Urinary bladder (tissue), 4 donors: ENCODE measurements at places on chromosomes 11 and 22.

DNA sequence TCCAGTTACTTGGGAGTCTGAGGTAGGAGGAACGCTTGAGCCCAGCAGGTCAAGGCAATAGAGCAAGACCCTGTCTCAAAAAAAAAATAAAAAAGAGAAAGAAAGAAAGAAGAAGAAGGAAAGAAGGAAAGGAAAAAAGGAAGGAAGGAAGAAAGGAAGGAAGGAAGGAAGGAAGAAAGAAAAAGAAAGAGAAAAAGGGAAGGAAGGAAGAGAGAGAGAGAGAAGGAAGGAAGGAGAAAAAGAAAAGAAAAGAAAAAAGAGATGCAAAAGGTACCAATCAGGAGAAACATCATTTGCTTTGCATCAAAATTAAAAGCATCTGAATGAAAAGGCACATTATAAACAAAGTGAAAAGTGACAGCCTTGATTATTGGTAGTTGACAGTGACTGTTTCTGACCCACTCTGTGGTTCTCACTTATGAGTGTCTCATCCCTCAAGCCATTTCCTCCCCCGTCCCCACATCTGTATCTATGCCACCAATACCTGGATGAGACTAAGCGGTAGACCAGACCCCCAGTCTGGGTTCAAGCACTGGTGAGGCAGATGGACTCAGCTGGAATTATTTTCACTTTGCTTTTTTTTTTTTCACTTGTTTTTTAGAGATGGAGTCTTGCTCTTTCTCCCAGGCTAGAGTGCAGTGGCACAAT lies 33.0 kb upstream of the XBP1 start:
- DNase-seq, result no peak

DNA sequence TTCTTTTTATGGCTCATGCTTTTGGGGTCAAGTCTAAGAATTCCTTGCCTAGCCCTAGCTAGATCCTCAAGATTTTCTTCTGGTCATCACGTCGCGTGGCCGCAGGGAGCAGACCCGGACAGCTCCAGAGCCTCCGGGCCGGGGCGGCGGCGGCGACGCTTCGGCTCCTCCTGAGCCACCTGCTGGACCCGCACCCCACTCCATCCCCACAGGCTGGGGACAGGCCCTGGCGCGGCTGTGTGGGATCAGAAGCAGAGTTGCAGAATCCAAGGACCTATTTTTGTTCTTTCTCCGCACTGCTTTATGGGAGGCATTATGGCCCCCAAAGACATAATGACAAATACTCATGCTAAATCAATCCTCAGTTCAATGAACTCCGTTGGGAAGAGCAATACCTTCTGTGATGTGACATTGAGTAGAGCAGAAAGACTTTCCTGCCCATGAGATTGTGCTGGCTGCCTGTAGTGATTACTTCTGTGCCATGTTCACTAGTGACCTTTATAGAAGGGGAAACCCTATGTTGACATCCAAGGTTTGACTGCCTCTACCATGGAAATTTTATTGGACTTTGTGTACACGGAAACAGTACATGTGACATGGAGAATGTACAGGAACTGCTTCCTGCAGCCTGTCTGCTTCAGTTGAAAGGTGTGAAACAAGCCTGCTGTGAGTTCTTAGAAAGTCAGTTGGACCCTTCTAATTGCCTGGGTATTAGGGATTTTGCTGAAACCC lies 12.4 kb upstream of the SCARF2 start:
- DNase-seq, result no peak

DNA sequence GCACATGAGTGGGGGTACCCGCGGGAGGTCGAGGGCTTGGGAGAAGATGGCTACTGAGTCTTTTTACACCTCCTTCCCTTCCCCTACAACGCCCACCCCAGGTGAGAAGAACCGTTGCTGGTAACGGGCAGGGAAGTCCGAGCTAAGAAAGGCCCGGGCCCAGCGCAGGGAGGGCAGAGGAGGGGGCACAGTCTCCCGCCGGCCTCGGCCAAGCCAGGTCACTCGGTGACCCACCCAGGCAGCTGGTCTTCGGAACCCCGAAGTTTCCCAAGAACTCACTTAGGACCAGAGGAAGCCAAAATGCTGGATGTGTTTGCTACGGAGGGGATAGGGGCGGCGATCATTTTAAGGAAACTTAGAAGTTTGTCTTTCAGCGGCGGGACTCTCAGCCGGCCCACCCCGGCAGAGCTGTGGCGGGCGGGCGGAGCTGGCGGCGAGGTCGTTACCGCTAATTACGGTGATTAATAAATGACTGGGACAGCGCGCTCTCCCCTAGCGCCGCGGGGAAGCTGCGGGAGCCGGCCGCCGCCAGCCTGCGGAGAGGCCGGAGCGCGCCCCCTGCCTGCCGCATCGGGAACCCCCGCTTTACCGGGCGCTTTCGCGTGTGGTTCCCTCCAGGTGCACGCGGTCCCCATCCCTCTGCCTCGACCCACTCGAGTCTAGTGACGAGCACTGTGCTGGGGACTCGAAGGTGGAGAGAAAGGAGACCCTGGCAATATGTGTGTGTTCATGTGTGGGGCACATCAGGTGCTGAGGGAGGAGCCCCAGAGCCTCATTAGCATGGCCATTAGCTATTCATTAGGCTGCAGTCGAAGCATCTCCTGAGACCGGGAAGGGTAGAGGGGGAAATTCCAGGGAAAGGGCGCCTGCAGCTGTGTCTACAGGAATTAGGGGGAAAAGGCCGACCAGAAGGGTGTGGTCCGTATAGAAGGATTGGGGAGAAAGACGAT lies 945 bp downstream of the ROBO3 start:
- no peak for DNase-seq

DNA sequence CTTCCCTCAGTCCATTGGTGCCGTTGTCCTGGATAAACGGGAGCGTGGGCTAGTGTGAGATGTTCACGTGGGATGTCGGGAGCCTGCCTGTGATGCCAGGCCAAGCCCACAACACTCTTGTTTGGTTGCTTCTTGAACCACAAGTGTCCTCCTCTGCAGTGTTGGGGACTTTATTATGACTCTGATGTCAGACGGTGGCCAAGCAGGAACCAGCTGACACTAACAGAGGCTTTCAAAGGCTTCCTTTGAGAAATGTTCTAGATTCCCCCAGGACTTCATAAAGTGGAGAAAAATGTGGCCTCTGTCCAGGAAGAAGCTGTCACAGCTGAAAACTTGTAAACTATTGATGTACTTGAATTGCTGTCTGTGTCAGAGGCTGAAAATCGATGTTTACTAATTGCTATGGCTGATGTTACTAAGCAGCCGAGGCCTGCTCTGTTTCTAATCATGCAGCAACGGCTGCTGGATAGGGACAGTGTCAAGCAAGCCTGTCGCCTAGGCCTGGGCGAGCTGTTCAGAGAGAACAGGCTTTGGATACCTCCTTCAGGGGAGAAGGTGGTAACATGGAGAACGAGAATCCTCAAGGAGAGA lies 131.7 kb downstream of the TBC1D22A start:
- DNase-seq, result no peak

- DNase-seq, result no peak
Measured at GRCh38 chr11:102186551-102187191, 76.4 kb downstream of the YAP1 start.

- DNase-seq, result no peak
Measured at GRCh38 chr11:475941-476340, 25.9 kb downstream of the PTDSS2 start.

GRCh38 chr11:41382927-41383326 lies 76.5 kb downstream of the LRRC4C start:
- DNase-seq, result no peak

DNA sequence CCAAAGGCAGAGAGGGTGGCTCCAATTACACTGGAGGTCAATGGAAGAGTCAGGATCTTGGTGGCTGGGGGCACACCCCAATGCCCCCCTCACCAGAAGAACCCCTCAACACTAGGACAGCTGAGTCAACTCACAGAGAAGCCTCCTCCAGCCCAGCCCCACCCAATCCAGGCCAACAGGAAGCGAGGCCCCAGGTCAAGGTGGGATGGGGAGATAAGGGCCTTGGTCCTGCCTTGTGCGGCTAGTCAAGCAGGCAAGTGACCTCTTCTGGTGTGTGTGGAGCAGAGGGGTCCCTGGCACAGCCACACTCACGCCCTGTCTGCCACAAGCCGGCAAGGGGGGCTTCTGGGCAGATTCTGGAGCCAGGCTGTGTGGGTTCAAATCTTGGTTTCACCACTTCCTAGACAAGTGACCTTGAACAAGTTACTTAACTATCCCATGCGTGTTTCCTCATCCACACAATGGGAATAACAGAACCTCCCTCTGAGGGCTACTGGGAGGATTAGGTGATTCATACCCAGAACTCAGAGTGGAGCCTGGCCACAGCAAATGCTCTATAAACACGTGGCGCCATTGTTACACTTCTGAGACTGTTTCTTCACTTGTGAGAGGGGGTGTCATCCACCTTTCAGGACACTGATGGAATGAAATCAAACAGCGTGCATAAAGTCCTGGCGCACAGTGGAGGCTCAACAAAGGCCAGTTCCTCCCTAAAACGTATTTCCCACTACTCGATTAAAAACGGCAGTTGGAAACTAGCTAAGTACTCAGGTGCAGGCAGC lies 3.2 kb downstream of the TTLL12 start:
- DNase-seq, result no peak

GRCh38 chr11:12640355-12640754 lies 33.9 kb upstream of the TEAD1 start:
- no peak for DNase-seq

DNA sequence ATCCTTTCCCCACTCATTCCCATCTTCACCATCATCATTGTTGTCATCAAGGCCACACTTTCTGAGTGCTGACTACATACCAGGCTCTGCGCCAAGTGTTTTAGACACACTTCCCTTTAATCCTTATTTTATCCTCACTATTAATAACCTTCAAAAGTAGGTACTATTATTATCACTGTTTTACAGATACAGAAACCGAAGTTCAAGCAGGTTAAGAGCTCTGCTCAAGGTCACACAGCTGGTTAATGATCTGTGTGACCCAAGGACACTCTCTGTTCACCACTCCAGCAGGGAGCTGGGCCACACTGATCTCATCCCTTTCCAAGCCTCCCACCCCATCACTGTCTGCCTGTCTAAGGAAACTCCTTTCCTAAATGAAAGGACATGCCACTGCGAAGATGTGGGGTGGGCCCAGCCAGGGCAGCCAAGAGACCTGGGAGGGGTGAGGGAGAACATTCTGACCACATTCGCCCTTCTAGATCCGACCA lies 17.2 kb upstream of the TSKU start:
- no peak for DNase-seq

GRCh38 chr22:41920271-41920976 lies 5.5 kb upstream of the SHISA8 start:
- DNase-seq, result no peak

- DNase-seq, result no peak
Measured at GRCh38 chr11:83970061-83970671, 684.0 kb upstream of the CCDC90B start.

- DNase-seq, result no peak
Measured at GRCh38 chr11:85628771-85629341, 463 bp downstream of the TMEM126B start.

DNA sequence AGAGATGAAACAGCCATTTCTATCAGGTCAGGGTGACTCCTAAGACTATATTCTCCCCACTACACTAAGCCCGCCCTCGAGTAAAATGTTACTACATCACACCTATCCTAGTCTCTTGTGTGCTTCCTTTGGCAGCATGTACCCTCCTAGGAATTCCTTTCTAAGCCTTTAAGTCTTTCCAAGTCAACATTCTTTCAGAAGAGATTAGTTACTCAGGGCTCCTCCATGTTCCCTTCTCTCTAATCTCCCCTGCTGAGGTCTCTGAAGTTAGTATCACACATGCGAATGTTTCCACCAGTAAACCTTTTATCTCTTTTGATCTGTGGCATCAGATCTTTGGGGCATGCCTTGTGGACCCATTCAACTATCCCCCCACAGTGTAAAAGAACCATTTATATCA lies 873.7 kb upstream of the FAT3 start:
- no peak for DNase-seq

GRCh38 chr11:40722179-40722795 lies 737.2 kb downstream of the LRRC4C start:
- no peak for DNase-seq

GRCh38 chr22:48015701-48016100 lies 1253.3 kb downstream of the TBC1D22A start:
- DNase-seq, result no peak

DNA sequence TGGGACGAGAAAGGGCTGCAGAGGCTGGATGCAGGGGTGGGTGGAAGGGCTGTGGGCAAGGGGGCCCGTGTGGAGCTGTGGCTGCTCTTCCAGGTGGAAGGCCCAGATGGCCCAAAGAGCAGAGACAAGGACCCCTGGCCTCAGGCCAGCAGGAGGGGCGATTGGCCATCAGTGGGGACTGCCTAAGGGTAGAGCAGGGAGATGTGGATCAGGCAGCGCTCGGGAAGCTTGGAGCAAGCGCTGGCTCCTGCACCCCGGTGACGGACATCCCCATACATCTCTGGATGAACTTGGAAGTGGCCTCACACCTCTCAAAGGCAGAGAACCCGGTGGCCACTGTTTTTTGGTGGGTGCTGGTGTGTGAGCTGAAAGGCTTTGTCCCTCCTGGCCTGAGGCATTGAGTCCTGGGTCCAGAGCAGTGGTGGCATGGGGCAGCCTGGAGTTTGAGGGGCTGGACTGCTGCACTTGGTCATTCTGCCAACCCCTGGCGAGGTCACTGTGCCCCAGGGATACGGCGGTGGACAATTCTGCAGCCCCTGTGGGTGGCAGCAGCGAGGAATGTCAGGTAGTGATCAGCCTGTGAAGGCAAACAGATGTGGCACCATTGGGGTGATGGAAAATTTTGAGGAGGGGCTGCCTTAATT lies 5.9 kb downstream of the FRMD8 start:
- no peak for DNase-seq

DNA sequence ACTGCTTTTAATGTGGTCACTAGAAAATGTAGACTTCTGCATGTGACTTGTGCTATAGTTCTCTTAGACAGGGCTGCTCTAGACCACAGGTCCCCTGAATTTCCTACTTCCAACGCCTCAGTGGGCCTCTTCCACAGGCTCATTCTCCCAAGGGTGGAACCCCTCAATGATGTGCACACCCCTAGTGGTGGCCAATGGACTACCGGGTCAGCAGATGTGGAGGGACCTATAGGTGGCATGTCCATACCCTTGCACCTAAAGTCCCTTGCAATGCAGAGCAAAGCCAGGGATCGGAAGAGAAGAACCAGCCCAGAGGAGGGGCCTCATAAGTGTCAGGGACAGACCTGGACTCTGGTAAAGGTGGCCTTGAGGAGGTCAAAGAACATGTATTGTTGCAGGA lies 20.0 kb downstream of the MMP13 start:
- no peak for DNase-seq

DNA sequence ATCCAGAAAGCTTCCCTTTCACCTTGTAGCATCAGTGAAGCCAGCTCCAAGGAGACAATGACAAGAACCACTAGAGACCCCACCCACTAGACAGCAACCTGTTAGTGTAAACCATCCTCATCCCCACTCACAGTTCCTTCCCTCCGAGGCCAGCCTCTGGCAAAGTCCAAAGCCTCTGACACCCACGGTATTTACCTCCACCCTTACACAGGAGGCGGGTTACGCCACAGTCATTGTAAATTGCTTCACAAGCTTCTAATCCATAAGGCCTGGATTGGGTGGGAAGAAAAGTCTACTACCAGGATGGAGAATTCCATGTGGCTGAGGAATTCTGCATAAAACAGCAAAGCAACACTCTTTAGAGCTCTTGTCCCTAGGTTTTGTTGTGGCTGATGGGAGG lies 287.4 kb downstream of the BUD13 start:
- DNase-seq, result no peak

- no peak for DNase-seq
Measured at GRCh38 chr22:36409056-36409455, 21.3 kb upstream of the MYH9 start.

- DNase-seq, result no peak
Measured at GRCh38 chr11:10878408-10879214, 20.8 kb upstream of the ZBED5 start.
